ENCODE measurements at places on chromosomes 11 and 22.

DNA sequence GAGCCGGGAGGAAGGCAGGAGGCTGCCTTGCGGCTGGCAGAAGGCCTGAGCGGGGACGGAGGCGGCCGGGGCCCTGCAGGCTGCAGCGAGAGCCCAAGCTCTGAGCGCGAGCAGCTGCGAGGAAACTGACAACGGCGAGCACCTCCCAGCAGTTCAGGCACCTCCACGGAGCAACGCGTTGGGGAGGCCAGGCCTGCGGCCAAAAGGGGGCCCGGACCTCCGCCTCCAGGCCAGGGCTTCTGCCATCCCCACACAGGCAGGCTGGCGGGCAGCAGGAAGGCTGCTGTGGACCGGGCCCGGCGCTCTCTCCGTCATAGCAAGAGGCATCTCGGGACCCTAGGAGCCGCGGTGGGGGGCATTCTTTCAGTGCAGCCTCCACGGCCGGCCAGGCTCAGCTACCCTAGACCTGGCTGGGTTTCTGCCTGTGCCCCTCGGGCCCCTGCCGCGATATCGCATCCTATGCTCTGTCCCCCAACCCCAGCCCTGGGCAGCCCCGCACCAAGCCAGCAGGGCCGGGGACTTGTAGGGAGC lies 22.9 kb upstream of the SLC22A12 start:
- no peak for DNase-seq

GRCh38 chr11:131980199-131980598 lies 609.8 kb downstream of the NTM start:
- DNase-seq, result no peak

GRCh38 chr11:33696931-33697638 lies 3.5 kb downstream of the C11orf91 start:
- no peak for DNase-seq

GRCh38 chr22:37343348-37343747 lies 61.0 kb downstream of the CYTH4 start:
- DNase-seq, result no peak
